GM23338 (cell line): ENCODE measurements at places on chromosomes 7 and 10.

DNA sequence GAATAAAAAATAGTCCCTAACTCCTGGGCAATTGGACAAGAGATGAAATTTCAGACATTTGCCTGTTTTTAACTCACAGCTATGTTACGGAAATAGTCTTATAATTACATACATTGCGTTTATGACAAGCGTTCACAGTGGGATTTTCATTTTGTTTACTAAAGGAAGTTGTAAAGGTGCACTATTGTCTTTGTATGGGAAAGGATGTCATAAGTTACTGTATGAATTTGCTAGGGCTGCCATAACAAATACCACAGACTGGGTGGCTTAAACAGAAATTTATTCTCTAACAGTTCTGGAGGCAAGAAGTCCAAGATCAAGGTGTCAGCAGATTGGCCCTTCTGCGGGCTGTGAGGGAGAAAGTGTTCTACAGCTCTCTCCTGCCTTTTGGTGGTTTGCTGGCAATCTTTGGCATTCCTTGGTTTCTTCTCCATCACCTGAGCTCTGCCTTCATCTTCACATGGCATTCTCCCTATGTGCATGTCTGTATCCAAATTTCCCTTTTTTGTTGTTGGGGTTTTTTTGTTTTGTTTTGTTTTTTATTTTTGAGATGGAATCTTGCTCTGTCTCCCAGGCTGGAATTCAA, 5.6 kb downstream of the NFE2L3 start:
- no peak for DNase-seq

DNA sequence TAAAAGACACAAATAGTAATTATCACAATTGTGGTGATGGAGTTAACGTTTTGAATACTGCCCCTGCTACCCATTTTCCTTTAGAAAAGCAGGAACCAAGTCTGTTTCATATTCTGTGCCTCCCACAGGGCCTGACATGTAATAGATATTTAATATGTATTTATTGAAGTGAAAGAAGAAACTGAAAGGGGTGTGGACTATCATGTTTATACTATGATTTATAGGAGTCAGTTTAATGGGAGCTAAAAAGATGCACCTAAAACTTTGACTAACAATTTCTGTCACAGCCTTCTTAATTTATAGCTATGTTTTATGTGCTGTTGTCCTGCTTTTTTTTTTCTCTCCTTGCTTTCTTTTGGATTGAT, 24.1 kb upstream of the BHLHA15 start:
- DNase-seq = no peak

DNA sequence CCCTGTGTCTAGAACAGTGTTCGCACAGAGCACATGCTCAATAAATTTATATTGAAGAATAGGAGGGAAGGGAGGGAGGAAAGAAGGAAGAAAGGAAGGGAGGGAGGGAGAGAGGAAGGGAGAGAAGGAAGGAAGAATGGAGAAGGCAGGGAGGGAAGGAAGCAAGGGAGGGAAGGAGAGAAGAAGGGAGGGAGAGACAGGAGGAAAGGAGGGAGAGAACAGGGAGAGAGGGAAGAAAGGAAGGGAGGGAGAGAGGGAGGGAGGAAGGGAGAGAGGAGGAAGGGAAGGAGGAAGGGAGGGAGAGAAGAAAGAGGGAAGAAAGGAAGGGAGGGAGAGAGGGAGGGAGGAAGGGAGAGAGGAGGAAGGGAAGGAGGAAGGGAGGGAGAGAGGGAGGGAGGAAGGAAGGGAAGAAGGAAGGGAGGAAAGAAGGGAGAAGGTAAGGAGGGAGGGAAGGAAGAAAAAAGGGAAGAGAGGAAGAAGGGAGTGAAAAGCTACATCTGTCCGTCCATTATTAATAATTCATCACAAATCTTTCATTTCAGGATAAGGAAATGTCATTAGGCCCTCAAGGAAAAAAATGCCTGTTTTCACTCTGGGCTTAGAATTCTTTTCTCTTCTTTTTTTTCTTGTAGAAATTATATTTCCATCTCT, 79.7 kb downstream of the GRK5 start:
- DNase-seq = no peak

DNA sequence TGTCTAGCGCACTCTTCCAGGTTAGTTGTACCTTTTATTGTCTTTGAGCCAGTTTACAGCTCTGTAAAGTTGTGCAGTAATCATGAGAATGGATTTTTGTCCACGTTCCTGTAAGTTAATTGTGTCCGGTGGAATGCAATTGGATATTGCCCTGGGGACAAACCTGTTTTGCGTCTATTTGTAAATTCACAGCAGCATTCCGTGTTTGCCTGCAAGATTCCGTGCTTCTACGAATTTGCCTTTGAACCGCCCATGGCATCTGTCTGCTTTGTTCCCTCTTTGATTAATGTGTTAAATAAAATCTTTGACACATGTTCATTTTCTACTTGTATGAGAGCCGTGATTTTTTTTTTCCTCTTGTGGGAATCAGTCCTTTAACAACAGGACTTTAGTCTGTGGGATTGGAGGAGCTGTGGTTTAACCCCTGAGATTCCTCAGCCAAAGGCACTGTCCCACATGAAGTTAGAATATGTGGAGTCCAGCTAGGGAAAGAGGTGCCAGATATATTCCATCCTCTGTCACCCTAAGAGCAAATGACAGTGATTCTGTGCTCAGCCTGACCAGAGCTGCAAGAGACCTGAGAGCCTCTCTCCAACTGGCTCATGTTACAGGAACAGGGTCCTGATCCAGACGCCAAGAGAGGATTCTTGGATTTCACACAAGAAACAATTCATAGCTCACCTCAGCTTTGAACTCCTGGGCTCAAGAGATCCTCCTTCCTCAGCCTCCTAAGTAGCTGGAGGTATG, 126.3 kb downstream of the COL26A1 start:
- DNase-seq = no peak

DNA sequence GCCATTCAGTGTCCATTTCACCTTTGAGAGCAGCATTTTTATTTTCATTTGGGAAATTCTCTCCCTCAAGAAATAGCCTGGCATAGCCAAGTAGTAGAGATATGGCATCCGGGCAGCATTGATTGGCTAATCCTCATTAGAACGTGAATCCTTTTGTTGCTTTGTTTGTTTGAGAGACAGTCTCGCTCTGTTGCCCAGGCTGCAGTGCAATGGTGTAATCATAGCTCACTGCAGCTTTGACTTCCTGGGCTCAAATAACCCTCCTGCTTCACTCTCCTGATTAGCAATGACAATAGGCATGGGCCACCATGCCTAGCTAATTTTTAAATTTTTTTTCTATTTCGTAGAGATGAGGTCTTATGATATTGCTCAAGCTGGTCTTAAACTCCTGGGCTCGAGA, 1174.9 kb upstream of the AUTS2 start:
- DNase-seq = no peak

- no peak for DNase-seq
Observed at GRCh38 chr10:63392224-63392623, 73.6 kb downstream of the JMJD1C start.

DNA sequence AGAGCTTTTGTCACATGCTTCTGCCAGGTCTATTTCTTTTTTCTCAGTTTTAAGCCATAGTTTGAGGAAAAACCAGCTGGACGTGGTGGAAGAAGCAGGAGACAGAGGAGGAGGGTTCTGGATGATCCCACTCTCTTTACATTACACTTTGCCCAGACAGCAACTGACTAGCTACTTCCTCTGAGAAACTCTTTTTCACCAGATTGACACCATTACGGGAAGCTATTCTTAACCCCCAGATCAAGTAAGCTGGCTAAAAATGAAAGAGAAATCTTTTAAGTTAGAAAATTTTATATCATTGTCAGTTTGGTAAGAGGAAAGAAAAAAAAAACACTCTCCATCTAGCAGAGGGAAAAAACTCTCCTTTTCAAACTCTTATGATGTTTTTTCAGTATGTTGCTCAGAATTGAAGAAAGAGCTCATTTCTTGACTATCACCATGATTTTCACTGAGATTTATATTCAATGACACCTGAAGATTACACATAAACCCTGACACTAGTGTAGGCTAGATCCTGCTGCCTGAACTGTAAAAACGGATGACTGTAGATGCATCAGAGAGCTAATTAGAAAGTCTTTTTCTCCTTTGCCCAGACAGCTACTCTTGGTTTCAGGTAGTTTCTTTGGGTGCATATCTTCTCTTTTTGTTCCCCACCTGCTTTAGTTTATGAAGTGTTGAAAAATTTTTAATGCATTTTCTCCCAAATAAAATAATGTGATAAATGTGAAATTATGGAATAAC, 203.1 kb downstream of the TFEC start:
- DNase-seq = no peak

DNA sequence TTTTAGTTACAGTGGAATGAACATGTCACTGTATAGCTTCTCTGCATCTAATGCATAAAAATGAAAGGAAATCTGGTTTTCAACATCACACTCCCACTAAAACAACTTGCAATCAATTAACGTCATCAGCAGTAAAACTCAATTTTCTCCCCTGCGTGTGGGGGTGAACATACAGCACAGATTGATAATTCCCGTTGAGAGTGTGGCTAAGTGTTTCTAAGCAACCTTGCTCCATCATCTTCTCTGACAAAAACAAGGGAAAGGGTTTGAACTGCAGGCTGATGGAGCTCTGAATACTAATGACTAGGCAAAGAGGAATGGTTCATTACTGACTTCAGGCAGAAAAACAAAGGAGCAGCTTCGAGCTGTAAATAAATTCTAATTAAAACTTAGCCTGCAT, 238.3 kb downstream of the PARD3 start:
- no peak for DNase-seq

DNA sequence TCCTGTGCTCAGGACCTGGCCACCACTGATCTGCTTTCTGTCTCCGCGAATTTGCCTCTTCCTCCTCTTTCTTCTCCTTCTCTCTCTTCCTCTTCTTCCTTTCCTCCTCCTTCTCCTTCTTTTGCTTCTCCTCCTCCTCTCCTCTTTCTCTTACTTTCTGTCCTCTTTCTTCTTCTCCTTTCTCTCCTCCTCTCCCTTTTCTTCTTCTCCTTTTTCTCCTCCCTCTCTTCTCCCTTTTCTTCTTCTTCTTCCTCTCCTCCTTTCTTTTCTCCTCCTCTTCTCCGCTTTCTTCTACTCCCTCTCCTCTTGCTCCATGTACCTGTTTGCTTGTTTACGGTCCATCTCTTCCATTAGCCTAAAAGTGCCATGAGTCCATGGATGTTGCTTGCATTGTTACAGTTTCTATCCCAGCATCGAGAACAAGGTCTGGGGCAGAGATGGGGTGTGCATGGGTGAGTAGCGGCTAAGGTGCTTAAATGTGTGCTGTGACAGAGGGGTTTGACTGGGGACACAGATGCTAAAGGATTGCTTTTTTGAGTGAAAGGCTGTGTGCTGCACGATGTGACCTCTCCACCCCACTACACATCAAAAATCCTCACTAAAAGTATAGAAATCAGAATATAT, 7.7 kb downstream of the SH2D4B start:
- no peak for DNase-seq

GRCh38 chr7:132061937-132062336, 505.5 kb upstream of the PODXL start:
- no peak for DNase-seq

- DNase-seq = peak; percentile 70
Observed at GRCh38 chr7:29764227-29764626, 42.1 kb upstream of the WIPF3 start.

GRCh38 chr7:33781796-33782195, 123.5 kb upstream of the BMPER start:
- DNase-seq = no peak

DNA sequence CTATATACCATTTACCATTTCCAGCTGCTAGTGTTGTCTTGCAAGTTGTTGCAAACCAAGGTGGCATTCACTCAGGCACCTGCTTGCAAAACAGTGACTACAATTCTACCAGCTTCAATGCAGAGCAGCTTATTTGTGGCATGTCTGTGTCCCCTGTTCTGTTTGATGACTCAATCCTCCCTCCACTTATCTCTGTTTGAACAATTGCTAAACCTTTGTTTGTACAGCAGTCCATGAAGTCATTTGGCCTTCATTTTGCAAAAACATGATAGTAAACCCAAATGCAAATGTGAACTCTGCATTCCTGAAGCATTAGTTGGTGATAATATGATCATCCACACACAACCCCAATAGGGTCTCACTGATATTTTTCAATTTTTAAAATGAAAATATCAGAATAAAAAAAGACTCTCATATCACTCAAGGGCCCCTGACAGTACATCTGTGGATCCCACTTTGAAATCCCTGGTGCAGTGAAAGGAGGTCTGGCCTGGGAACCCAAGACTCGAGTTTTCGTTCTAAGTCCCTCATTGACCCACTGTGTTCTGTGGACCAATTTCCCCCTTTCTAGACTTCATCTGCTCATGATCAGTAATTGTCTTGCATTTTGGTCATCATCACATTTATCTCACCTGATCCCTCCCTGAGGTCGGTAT, 425.4 kb downstream of the RPS24 start:
- DNase-seq = no peak

- no peak for DNase-seq
Observed at GRCh38 chr7:11587814-11588213, 244.2 kb downstream of the THSD7A start.

DNA sequence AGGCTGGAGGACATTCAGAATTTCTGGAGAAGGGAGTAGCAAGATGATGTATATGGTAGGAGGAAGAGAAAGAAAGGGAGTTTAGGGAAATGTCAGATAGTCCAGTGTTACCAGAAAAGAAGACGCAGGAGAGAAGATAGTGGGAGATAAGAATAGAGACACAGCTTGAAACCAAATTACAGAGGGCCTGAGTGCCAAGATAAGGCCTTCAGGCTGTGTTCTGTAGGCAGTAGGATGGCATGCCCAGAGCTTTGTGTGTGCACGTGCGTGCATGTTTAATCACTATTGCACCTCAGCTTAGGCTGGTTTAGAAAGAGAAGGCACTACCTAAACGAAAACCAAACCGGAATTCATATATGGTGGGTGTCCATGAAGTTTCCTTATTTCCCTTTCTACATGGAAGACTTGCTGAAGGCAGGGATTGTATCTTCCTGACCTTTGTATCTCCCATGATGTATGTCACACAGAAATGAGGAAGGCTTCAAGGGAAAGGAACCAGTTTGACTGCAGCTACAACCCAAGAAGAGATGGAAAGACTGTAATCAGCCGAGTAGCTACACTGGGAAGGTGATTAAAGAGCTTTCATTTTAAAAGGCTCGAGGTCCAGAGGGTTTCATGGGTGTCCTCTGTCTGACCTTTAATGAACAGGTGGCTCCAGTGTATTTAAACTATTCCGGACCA, 35.8 kb upstream of the BHLHA15 start:
- no peak for DNase-seq
